T1000 (cell line): ENCODE measurements at places on chromosomes 6 and 20.

- no peak for DNase-seq
Measured at GRCh38 chr20:39268491-39268951, 306.4 kb downstream of the DHX35 start.

DNA sequence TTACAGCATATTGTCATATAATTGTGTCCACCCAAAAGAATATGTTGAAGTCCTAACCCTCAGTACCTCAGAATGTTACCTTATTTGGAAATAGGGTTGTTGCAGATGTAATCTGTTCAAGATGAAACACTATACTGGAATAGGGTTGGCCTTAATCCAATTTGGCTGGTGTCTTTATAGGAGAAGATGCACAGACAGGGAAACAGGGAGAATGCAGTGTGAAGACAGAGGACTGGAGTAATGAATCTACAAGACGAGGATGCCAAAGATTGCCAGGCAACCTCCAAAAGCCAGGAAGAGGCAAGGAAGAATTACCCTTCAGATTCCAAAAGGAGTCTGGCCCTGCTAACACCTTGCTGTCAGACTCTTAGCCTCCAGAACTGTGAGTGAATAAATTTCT lies 482.9 kb downstream of the PTPRT start:
- no peak for DNase-seq

DNA sequence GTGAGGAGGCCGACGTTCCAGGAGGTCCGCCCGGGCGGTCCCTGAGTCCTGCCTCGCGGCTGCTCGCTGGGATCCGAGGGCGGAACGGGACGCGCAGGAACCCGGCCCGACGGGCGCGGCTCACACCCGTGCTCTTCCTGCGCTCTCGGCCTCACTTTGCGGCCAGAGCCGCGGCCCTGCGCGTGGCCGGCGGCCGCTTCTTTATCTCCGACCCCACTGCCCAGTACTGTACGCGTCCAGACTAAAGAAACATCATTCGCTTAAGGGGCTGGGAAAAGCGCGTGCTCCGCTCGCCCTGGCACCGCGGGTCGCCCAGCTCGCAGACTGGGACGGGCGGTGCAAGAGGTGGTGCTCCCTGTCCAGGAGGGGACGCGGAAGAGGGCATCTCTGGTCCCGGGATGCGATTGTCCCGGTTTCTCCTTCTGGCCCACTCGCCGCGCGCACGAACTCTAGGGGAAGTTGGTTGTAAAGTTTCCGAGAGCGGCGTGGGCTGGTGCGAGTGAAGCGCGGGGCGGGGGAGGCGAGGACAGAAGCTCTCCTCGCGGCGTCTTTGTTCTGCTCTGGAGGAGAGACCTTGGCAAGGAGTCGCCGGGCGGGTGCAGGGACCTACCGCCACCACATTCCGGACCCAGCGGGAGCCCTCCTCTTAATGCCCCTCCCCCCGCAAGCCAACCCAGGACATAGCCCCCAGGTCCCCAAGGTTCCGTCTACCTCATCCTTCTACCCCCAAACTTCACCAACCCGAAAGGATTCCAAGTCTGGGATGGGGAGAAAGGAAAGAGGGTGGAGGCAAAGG lies 71.0 kb downstream of the SOX4 start:
- DNase-seq = no peak

GRCh38 chr6:18536591-18537055 lies 149.5 kb downstream of the RNF144B start:
- DNase-seq = no peak

DNA sequence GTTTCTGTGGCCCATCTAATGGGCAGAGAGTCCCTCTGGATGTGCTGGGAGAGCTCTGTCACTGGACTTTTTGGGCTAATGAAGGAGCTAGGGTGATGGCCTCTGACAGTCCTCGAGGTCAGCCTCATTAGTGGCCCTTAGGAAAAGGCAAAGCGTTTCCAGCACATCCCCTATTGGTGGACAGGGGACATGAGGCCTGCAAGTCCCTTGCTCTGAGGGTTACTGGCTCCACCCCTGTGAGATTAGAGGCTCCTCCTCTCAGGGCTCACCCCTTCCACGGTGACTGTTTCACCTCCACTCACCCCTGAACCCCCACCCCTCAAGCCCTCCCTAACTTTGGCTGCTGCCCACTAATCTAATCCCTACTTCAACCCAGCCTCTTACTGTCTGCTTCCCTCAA lies 12.8 kb upstream of the FANCE start:
- DNase-seq = no peak

GRCh38 chr6:119077643-119078375 lies 655 bp downstream of the FAM184A start:
- DNase-seq = peak; percentile 4

- DNase-seq = no peak
Measured at GRCh38 chr6:150717419-150717818, 117.7 kb downstream of the PLEKHG1 start.

DNA sequence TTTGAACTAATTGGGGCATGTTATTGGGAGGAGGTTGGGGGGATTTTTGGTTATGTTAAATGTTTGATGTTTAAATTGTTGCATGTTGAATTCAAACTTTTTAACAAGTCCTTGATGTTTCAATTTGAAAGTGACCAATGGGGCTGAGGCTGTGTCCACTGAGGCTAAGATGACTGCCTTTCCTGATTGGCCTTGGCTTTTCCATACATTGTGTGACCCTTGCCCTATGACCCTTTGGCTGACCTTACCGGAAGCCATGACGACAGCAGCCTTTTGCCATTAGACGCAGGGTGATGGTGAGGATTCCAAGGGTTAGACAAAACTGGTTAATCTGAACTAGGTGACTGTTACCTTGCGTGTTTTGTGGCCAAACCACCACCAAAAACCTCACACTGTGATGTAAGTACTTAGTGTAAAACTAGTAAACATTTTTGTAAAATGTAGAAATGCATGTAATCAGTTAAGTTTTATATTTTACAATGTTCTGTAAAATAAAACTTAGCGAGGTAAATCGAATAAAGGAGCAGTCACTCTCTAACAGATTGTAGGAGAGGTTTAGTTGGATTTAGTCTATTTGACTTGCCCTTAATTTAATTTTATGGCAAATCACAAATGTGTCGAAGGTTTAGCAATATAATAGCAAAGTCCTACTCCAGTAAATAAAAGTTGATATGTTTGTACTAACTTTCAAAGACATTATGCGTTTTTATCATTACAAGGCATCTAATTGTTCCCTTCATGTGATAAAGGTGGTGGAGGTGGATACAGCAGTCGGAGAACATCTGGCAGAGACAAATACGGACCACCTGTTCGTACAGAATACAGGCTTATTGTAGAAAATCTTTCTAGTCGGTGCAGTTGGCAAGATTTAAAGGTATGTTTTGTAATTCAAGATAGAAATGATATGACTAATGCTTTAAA lies 1.6 kb downstream of the SRSF6 start:
- DNase-seq = no peak

DNA sequence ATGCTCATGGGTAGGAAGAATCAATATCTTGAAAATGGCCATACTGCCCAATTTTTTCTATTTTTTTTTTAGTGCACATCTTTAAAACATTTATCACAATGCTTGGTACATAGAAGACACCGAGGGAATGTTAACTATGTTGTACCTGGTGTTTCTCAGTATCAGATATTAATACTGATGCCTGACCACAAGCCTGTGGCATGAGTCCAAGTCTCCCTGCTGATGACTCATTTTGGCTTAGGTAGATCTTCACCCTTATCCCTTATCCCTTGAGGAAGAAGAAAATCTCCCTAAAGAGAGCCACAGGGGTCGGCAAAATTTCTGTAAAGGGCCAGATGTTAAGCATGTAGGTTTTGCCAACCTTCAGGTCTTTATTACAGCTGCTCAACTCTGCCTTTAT lies 14.5 kb downstream of the CD109 start:
- no peak for DNase-seq

DNA sequence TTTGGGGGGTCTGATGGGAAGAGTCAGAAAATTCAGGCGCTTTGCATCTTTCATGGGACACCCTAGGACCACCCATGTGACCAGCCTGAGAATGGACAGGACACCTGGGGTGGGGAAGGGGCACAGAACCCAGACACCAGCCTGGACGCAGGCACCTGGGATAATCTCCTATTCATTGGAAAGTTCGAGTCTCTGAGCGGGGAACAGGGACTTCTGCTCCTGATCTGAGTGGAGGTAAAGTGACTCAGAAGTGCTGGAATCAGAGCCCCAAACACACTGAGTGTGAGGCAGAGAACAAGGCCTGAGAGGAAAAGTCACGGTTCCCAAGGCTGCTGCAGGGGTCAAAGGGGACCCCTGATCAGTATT lies 1.4 kb downstream of the HLA-B start:
- DNase-seq = no peak

- DNase-seq = no peak
Measured at GRCh38 chr6:156717542-156717941, 59.6 kb upstream of the ARID1B start.

DNA sequence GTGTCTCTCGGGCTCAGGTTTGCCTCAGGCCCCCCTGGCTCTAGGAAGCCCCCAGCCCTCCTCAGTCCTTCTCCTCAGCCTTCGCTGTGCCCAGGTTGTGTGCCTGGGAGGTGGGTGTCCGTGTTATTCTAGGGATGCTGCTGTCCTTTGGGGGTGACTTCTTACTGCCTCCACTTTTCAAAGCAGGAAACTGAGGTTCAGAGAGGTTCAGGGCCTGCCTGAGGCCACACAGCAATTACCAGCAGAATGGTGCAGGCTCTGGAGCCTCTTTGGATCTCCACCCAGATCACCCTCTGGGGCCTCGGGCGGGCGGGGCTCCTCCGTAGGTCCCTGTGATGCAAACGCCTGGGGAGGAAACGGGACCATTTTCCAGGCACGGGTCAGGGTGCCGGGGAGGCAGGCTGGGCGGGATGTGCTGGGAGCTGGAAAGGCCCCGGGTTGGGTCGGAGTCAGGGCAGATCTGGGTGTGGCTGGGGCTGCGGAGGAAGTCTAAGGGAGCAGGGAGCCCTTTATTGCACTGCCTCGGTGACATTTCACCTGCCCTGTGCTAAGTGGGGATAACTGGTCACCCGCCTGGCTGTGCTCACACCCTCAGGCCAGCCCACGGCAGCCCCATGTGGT lies 23.2 kb downstream of the GATA5 start:
- no peak for DNase-seq
